Cerebellum (tissue), 4 donors: ENCODE measurements at places on chromosomes 7 and 10. TPM values are rescaled to one million over a fixed set of nuclear protein-coding genes. Genes with fewer than 3 reads are reported as not detected.

SLC16A9 gene
- 19.9 TPM for total RNA-seq

FBXO24 gene
- total RNA-seq, result 0.45 TPM

STEAP1B gene
- 2.6 TPM for total RNA-seq

HABP2 gene
- not detected for total RNA-seq

TLX1 gene
- not detected for total RNA-seq

ADAMTS14 gene
- 1.2 TPM for total RNA-seq

H2BK1 gene
- not detected for total RNA-seq

- DNase-seq, result no peak
Measured at GRCh38 chr10:8049045-8049864, 5.2 kb upstream of the GATA3 start.

- DNase-seq, result no peak
Measured at GRCh38 chr10:127048630-127049029, 143.4 kb downstream of the DOCK1 start.

GRCh38 chr7:130143986-130144311 lies 61.3 kb downstream of the TMEM209 start:
- DNase-seq, result no peak

DNA sequence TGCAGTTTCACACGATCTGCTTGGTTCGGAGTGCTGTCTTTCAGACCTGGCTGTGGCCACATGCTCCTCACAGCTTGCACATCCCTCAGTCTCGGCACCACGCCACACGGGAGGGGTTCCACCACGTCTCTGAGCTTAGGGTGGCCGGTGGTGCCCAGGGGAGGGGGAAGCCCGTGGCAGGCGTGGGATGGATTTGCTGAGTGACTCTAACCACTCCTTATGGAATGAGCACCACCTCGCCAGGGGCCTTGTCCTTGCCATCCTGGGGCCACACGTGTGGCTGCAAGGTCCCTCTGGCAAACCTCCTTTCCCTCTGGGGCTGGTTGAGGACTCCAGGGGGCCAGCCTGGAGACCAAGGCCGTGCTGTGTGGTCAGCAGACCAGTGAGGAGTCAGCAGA lies 29.1 kb upstream of the FAM20C start:
- peak; percentile 11 for DNase-seq

DNA sequence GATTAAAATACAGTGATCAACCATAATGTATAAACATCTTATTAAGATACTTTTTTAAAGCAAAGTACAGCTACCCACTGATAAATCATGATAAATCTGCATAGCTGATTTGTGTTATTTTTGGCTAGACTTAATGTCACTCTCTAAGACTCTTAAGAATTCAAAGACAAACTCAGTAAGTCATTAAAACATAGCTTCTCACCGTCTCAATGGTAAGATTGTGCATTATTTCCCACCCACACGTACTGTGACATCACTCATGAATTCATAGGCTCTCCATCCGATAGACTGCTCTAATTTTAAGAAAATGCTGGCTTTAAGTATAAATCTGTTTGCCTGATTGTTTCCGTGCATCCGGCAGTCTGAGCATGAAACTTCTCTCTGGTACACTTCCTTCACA lies 266.1 kb downstream of the GLI3 start:
- no peak for DNase-seq

GRCh38 chr10:124153023-124153826 lies 59.8 kb upstream of the CHST15 start:
- no peak for DNase-seq

- DNase-seq, result no peak
Measured at GRCh38 chr7:2175514-2175913, 57.2 kb downstream of the MAD1L1 start.

DNA sequence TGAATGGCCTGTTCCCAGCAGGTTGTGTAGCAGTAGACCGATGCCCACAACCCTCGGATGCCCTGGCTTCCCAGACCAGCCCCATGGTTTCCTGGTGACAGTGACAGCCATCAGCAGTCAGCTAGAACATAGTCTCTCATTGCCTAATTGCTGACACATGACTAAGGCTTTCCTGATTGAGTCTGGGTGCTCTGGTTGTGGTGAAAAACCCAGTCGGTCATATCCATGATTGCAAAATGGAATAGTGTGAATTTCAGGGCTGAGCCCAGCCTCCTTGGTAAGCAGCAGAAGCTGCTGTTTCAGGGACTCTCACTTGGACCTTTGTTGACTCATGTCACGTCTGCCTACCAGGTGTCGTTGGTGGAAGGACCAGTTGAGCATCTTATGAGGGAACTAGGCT lies 36.6 kb downstream of the POR start:
- DNase-seq, result no peak

GRCh38 chr7:37255327-37255944 lies 193.2 kb downstream of the ELMO1 start:
- DNase-seq, result no peak

DNA sequence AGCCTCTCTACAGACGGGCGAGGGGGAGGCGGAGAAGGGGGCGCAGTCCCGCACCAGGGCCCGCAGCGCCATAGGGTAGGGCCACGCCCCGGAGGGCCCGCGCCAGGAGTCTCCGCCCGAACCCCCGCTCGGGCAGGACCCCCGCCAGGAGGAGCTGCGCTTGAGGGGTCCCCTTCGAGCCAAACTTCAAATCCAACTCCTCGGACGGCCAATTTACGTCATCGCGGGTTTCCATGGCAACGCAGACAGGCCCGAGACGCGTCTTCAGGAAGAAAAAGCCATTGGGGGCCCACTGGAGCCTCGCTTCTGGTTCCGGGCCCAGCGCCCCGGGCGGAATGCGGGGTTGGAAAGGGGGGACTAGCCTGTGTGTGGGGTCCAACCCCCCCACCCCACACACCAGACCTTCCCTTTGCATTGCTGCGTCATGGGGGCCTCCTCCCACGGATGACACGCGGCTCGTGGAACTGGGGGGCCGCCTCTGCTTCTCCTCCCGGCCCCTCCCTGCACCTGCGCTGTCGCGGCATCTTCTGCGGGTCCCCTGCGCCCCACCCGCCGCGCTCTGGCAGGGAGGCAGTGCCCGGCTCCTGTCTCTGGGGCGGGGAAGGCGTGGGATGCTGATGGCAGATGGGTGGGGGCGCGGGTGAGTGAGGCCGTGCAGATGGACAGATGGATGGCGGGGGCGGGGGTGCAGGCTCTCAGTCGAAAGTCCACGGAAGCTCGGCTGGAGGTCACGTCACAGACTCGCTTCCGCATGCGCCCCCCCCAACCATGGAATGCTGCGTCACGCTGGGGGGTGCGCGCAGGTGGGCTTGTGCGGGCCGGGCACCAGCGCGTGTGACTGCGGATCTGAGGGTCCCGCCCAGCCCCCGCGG lies 1.2 kb downstream of the CALY start:
- peak; percentile 82 for DNase-seq

DNA sequence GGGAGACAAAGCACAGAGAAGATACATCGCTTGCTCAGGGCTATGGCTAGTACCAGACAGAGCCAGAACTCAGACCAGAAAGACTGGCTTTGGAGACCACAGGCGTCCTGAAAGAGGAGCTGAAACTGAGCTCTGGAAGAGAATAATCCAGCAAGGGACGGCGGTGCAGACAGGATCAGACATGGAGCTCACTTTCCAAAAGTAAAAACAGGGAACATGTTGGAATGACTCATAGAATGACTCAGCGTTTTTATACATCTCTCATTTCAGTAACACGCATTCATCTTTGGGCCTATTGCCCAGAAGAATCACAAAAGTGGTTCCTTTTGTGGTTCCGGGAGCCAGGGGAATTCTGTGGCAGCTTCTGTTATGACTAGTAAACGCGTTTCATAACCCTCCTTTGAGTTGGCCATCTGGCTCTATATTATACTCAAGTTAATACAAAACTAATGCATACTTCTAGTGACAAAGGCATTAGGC lies 37.2 kb downstream of the PLEKHS1 start:
- no peak for DNase-seq

DNA sequence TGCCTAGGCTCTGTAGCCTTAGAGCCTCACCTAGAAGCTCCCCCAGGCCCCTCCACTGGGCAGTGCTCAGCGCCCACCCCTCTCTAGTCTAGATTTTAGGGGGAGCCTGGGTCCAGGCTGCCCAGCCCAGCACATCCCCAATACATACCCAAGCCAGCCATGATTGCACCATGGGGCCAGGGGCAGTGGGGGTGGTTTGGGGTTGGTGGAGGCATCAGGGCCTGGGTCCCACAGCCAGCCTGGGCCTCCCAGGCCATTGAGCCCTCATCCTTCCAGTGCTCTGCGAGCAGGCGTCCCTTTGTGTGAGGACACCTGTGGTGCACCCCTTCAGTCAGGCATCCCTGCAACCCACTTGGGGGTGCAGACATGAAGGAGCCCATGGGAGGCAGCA lies 76.9 kb upstream of the RET start:
- no peak for DNase-seq

DNA sequence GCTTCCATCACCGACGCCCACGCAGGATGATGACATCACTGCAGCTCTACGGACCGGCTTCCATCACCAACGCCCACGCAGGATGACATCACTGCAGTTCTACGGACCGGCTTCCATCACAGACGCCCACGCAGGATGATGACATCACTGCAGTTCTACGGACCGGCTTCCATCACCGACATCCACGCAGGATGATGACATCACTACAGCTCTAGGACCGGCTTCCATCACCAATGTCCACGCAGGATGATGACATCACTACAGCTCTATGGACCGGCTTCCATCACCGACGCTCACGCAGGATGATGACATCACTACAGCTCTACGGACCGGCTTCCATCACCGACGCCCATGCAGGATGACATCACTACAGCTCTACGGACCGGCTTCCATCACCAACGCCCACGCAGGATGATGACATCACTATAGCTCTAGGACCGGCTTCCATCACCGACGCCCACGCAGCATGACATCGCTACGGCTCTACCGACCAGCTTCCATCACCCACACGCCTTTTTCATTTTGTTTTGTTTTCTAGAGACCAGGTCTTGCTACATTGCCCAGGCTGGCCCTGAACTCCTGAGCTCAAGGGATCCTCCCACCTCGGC lies 29.5 kb downstream of the GPER1 start:
- DNase-seq, result no peak

- peak; percentile 88 for DNase-seq
Measured at GRCh38 chr7:129443612-129444011, 9.4 kb downstream of the STRIP2 start.
